ENCODE measurements at places on chromosomes 11 and 22. TPM values are rescaled to one million over a fixed set of nuclear protein-coding genes. Genes with fewer than 3 reads are reported as not detected.

Gene FGF19
- not detected for total RNA-seq

GRCh38 chr11:21481255-21481654 is 711.6 kb upstream of the ANO5 start:
- no peak overlapping the region for H3K27ac ChIP-seq
- no peak for DNase-seq
- H3K36me3 ChIP-seq: no peaks in the 10 kb centered on the region
- H3K4me1 ChIP-seq: no peaks in the 10 kb centered on the region

Gene VPREB1
- not detected for total RNA-seq

Gene APOL5
- total RNA-seq: not detected

DNA sequence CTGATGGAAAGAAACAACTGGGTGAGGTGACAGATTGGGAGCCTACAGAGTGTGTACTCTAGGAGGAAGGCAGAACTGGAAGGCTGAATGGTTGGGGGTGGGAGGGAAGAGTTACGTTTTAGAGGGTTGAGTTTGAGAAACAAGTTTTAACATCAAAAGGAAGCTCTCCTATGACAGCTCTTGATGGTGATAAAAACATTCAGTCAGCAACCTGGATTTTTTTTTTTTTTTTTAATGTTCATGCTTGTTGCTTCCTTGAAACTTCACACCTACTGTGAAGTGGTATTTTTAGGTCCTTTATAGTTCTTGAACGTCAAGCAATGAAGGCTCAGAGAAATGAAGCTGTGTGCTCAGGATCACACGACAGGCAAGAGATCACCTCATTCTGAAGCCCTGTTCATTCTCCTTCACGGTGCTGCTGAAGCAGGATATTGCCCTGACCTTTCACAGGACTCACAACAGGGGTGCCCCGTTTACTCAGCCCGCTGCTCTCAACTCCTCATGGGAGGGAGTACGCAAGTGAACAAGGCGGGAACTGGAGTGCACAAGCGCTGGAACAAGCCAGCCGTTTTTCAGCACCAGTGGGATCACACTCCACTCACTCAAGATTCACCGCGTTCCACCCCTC is 1.6 kb upstream of the TMEM109 start:
- peaks cover 41% of the 10 kb centered on the region for H3K4me1 ChIP-seq
- no peak for DNase-seq
- no peak overlapping the region for H3K4me3 ChIP-seq
- peak overlapping the region; percentile 91 for H3K27ac ChIP-seq
- H3K36me3 ChIP-seq: no peaks in the 10 kb centered on the region
- H3K27me3 ChIP-seq: no peaks in the 10 kb centered on the region

Gene TRIM34
- 1.3 TPM for total RNA-seq

Gene KCTD14
- total RNA-seq: 14.7 TPM

Gene RBMXL2
- total RNA-seq: 0.18 TPM

Gene OR10A2
- not detected for total RNA-seq

DNA sequence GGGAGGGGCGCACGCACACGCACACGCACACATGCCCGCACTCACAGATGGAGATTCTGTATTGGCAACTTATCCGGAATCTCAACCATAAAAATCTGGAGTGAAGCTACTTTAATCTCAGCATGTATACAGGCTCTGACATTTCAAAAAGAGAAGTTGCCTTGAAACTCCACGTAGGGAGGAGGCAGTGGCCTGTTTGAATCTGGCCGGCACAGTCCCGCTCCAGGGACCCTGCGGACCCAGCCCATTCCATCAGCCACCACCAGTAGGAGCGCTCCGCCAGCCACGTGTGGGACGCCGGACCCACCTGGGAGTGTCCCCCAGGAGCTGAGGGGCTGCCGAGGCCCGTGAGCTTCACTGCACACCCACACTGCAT is 1.9 kb upstream of the SYT8 start:
- no peaks in the 10 kb centered on the region for H3K36me3 ChIP-seq
- H3K27ac ChIP-seq: peak overlapping the region; percentile 86
- no peak overlapping the region for H3K4me3 ChIP-seq
- no peaks in the 10 kb centered on the region for H3K27me3 ChIP-seq

DNA sequence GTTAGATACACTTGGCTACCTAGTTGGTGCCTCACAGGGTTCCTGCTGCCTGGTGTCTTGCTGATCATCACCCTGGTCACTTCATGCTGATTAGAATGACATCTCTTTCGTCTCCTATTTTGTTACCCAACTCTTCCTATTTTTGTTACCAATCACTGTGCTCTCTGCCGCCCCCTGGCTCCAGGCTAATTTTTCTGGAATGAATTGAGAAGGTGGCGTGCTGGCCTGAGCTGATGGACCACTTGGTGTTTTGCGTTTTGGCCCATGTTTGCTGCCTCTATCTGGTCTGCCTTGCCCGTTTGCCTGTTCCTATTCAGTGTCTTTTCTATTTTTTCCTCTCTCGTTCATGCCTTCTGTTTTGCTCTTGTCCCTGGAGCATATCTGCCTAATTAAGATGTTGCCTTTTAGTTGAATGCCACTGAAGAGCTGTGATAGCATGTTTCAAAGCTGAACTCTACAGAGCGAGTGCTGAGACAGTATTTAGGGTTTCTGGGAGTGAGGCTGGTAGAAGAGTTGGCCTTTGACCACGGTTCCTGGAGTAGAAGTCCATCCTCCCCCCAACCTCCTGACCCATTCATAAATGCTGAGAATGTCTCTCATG is 5.9 kb upstream of the ATF4 start:
- peaks cover 19% of the 10 kb centered on the region for H3K4me1 ChIP-seq
- no peak overlapping the region for H3K27ac ChIP-seq
- peaks cover 53% of the 10 kb centered on the region for H3K36me3 ChIP-seq
- DNase-seq: peak; percentile 71

Gene ZNF408
- total RNA-seq: 10.7 TPM

- no peak overlapping the region for H3K27ac ChIP-seq
- H3K27me3 ChIP-seq: no peaks in the 10 kb centered on the region
- H3K4me3 ChIP-seq: no peak overlapping the region
- H3K36me3 ChIP-seq: no peaks in the 10 kb centered on the region
- no peaks in the 10 kb centered on the region for H3K4me1 ChIP-seq
Observed at GRCh38 chr22:27556371-27556770, 245.2 kb downstream of the MN1 start.

DNA sequence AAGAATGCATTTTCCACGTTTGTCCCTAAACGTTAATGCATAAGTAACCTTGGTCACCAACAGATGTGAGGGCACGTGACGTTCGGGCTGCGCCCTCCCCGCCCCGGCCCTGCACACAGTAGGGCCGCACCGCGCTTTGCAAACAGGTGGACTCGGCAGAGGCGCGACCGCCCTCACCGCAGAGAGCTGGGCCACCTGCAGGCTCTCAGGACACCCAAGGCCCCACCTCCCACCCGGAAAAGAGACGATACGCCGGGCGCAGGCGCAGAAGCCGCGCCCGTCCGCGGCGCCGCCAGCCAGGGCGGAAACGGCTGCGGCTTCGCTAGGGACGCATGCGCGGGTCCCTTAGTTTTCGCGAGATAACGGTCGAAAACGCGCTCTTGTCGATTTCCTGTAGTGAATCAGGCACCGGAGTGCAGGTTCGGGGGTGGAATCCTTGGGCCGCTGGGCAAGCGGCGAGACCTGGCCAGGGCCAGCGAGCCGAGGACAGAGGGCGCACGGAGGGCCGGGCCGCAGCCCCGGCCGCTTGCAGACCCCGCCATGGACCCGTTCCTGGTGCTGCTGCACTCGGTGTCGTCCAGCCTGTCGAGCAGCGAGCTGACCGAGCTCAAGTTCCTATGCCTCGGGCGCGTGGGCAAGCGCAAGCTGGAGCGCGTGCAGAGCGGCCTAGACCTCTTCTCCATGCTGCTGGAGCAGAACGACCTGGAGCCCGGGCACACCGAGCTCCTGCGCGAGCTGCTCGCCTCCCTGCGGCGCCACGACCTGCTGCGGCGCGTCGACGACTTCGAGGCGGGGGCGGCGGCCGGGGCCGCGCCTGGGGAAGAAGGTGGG is at the start of gene FADD:
Gene FADD (plus strand): TSS at position 377 of the 831 bp plus-strand sequence. CDS start 164 bp downstream, at position 541.
- H3K36me3 ChIP-seq: peaks cover 32% of the 10 kb centered on the region
- H3K27me3 ChIP-seq: no peaks in the 10 kb centered on the region
- H3K4me3 ChIP-seq: peak within 1 kb of the TSS; percentile 93
- H3K27ac ChIP-seq: peak within 1 kb of the TSS; percentile 94
- peaks cover 43% of the 10 kb centered on the region for H3K4me1 ChIP-seq

- H3K27ac ChIP-seq: peak overlapping the region; percentile 71
- H3K27me3 ChIP-seq: no peaks in the 10 kb centered on the region
- peaks cover 32% of the 10 kb centered on the region for H3K4me1 ChIP-seq
- no peaks in the 10 kb centered on the region for H3K36me3 ChIP-seq
Observed at GRCh38 chr11:128906185-128907050, 15.3 kb downstream of the KCNJ5 start.

Gene OR2D2
- total RNA-seq: not detected

GRCh38 chr11:65204646-65205601 is 23.2 kb downstream of the CAPN1 start:
- H3K27me3 ChIP-seq: no peaks in the 10 kb centered on the region
- no peaks in the 10 kb centered on the region for H3K4me1 ChIP-seq
- peak; percentile 60 for DNase-seq

DNA sequence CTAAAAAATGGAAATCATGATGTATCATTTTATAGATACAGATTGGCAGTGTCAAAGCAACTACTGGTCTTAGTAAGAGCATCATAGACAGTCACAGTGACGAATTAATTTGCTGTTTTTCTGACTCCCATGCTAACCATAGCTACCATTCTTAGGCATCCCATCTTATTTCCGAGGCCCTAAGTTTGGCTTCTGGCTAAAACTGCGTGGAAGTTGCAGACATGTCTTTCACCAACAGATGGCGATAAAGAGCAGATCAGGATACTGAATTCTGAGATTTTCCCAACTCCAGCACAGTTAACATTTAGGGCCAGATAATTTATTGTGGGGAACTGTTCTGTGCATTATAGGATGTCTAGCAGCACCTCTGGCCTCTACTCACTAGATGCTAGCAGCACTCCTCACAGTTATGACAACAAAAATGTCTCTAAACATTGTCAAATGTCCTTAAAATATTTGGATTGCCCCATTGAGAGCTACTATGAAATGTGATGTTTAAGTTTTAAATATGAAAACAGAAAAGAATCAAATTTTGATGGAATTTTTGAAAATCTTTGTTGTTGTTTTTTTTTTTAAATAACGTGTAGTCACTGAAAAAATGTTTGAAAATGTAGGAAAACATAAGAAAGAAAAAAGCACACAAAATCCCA is 16.3 kb downstream of the OR2AG2 start:
- H3K36me3 ChIP-seq: no peaks in the 10 kb centered on the region
- peaks cover 4% of the 10 kb centered on the region for H3K4me1 ChIP-seq
- H3K27me3 ChIP-seq: no peaks in the 10 kb centered on the region
- H3K27ac ChIP-seq: no peak overlapping the region

DNA sequence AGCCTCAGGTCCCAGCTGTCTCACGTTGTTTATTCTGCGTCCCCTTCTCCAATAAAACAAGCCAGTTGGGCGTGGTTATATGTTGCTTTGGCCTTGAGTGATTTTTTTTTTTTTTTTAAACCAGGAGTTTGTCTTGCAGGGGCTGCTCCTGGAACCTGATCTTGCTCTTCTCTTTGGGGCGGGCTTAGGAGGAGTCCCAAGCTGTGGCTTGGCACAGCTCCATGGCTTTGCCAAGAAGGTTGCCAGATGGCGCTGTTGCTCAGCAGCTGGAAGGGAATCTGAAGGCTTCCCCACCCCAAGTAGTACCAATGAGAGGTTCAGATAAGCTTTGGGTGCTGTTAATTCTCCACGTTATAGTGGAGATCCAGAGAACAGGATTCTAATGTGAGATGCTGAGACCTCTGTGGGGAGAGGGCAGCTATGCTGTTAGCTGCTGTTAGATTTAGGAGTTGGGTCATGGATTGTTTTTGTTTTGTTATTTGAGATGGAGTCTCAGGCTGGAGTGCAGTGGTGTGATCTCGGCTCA is 2.0 kb upstream of the FERMT3 start:
- peak overlapping the region; percentile 91 for H3K27ac ChIP-seq
- no peak overlapping the region for H3K4me3 ChIP-seq

- H3K27ac ChIP-seq: no peak overlapping the region
- no peaks in the 10 kb centered on the region for H3K36me3 ChIP-seq
- no peaks in the 10 kb centered on the region for H3K4me1 ChIP-seq
- DNase-seq: peak; percentile 17
- H3K4me3 ChIP-seq: no peak overlapping the region
- H3K27me3 ChIP-seq: no peaks in the 10 kb centered on the region
Observed at GRCh38 chr22:50739894-50740293, 1.9 kb downstream of the ACR start.

Gene KCNJ5
- total RNA-seq: 0.58 TPM

GRCh38 chr22:21052715-21053459 is 7.1 kb downstream of the LRRC74B start:
- H3K36me3 ChIP-seq: no peaks in the 10 kb centered on the region
- no peak for DNase-seq
- H3K27me3 ChIP-seq: peaks cover 22% of the 10 kb centered on the region
- no peaks in the 10 kb centered on the region for H3K4me1 ChIP-seq
- H3K27ac ChIP-seq: no peak overlapping the region
- H3K4me3 ChIP-seq: no peak overlapping the region

DNA sequence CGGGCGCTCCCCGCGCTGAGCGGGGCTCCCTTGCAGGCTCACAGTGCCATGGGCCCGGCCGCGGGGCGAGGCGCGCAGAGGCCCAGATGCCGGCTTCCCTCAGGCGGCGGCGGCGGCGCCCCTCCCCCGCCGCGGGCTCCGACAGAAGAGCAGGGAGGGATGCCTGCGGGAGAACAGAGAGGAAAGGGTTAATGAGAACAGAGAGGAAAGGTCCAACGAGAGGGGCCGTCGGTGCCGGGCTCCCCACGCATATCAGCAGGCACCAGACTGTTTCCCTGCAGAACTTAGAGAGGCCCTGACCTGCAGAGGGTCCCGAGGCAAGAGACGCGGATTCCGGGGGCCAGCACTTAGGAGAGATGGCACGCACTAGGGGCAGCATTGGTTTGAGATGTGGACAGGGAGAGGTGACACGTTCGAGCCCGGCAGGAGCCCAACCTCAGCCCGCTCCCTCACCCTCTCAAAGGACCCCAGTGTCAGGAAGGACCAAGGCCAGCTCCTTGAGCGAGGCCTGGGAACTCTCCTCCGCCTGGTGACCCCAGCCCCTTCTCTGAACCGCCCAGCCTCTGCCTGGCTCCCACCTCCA is 9.1 kb downstream of the NRXN2 start:
- no peak overlapping the region for H3K27ac ChIP-seq
- H3K27me3 ChIP-seq: peaks cover 100% of the 10 kb centered on the region
- no peaks in the 10 kb centered on the region for H3K36me3 ChIP-seq
- DNase-seq: no peak

Gene OR2AG2
- total RNA-seq: not detected

DNA sequence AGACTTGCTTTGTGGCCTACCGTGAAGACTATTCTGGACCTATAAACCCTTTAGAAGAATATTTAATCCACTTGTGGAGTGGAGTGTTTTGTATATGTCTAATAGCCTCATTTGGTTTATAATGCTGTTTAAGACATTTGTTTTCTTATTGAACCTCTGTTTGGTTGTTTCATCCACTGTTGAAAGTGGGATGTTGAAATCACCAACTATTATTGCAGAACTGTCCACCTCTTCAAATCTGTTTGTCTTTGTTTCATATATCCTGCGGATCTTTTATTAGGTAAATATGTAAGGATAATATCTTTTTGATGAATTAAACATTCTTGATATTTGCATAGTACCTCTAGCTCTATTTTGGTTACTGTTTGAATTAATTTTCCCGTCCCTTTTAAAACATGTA is 49.1 kb downstream of the XKR3 start:
- H3K27me3 ChIP-seq: no peaks in the 10 kb centered on the region
- no peak for DNase-seq
- H3K27ac ChIP-seq: no peak overlapping the region

GRCh38 chr11:4184163-4184916 is 89.7 kb downstream of the RRM1 start:
- no peak overlapping the region for H3K4me3 ChIP-seq
- no peaks in the 10 kb centered on the region for H3K36me3 ChIP-seq
- H3K4me1 ChIP-seq: peaks cover 21% of the 10 kb centered on the region
- no peak for DNase-seq

Gene GTSE1
- total RNA-seq: 16.9 TPM

Measured in stomach (tissue), 19 donors.